Testis (tissue), 5 donors: ENCODE measurements at places on chromosomes 16 and 17.

DNA sequence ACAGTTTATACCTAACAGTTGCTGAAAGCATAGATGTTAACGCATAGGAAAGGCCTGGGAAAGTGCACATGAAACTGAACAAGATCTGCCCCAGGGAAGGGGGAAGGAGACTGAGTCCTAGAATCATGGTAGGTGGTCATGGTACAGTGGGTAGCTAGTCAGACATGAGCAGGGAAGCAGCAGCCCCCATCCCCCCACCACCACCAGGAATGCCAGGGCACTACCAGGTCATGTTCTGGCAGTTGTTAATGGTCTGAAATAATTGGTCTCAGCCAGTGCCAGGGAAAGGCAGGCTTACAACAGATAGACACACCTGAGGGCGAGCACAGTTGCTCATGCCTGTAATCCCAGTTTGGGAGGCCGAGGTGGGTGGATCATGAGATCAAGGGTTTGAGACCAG lies 185.2 kb downstream of the CPPED1 start:
- DNase-seq = no peak

- no peak for DNase-seq
Measured at GRCh38 chr16:49625311-49626065, 230.4 kb downstream of the ZNF423 start.

DNA sequence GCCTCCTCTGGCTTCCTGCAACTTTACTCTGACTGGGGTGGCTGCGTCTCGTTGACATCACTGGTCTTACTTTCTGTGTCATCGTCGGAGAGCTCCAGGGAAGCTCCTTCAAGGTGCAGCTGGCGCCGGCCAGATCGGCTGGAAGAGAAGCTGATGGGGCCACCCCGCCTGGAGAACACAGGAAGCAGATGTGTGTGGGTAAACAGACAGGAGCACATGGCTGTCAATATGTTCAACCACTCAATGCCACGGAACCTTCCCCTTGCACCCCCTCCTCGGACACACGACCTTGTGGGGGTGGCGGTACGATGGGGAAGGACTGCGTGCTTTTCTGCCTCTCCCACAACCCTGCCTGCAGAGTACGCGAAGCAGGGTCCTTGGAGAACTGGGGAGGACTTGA lies 40.1 kb downstream of the NDEL1 start:
- DNase-seq = no peak

GRCh38 chr17:3032258-3033247 lies 30.9 kb downstream of the OR1D5 start:
- DNase-seq = no peak

DNA sequence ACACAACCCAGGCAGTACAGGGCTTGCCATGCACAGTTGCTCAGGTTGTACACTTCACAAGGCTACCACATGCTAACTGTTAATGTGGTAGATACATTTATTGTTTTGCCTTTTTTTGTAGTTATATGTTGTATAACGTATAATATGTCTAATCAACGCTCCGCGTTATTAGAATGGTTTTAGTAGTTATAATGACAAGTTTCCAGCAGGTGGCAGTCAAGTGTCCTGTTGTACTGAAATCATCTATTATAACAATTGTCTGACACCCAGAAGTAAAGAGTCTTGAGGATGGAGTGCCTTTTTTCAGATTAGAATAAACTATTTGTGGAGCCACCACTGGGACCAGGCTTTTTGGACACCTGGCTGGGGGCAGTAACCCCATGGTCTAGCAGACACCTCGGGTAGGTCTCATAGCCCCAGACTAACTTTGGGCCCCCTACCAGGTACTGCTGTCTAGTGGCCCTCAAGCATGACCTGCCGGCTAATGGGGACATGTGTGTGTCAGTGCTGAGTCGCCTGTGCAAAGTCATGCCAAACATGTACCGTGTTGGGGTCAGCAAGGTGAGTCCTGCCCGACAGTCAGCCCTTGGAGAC lies 32.8 kb downstream of the MYO15A start:
- DNase-seq = peak; percentile 47

DNA sequence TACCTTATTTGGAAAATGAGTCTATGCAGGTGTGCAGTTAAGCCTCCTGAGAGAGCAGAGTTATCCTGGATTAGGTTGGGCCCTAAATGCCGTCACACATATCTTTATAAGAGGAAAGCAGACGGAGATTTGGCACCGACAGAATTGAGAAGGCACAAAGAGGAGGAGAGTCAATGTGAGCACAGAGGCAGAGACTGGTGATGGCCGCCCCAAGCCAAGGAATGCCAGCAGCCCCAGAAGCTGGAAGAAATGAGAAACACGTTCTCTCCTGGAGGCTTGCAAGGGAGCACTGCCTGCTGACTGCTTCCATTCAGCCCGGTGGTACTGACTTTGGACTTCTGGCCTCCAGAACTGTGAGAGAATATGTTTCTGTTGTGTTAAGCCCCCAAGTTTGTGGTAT lies 3.2 kb downstream of the SLC46A1 start:
- DNase-seq = no peak
